Stimulated activated CD4-positive, alpha-beta T cell treated with anti-CD3 and anti-CD28 coated beads, TNF-alpha, amount 100 ng/mL, for 1 hour (primary cell): ENCODE measurements at places on chromosomes 11 and 22.

GRCh38 chr11:119081682-119082260, 2.9 kb upstream of the HMBS start:
- DNase-seq: no peak

DNA sequence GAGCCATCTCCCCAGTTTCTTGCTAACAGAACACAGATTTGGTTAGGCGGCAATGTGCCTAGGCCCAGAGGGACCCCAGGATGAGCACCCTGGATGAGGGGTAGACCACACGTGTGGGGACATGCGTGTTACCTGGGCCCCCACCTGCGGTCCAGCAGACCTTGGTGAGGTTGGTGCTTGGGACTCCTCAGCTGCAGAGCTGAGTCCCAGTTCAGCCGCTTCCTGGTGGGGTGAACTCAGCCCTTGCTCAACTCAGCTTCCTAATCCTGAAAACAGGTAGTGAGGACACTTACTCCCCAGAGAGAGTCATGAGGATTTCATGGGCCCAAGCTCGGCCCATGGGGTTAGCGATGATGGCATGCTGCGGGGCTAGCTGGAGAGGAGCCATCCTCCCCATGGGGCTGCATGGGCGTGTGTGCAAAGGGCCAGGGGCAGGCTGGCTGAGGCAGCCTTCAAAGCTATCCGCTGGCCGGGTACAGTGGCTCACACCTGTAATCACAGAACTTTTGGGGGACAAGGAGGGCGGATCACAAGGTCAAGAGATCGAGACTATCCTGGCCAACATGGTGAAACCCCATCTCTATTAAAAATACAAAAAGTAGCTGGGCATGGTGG, 46.9 kb upstream of the SHISAL1 start:
- no peak for DNase-seq

- no peak for DNase-seq
Measured at GRCh38 chr11:34674038-34674437, 53.1 kb downstream of the EHF start.

DNA sequence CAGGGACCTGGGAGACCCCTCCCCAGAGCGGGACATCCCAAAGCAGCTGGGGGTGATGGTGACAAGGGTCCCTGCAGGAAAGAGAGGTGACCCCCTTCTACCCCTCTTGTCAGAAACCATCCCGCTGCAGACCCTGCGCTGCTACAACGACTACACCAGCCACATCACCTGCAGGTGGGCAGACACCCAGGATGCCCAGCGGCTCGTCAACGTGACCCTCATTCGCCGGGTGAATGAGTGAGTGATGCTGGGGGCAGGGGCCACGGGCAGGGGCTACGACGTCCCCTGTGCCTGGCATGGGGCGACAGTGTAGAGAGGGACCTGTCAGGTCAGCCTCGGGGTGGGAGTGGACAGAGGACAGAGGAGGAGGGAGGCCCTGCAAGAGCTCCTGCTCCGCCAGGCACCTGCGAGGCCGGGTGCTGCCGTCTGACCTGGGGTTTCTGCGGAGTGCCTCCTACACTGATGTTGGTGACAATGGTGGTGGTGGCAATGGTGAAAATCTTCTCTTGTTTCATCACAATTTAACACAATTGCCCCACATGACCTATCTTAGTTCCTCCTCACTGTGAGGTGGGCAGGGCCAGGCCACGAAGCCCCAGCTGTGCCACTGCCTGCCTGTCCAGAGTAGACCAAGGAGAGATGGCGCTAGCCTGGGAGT, 9.8 kb downstream of the CSF2RB start:
- no peak for DNase-seq

GRCh38 chr22:31650391-31650790, 11.6 kb downstream of the PISD start:
- no peak for DNase-seq

GRCh38 chr11:132228746-132229325, 858.4 kb downstream of the NTM start:
- DNase-seq: no peak

GRCh38 chr22:30970356-30970746, 1.3 kb downstream of the TUG1 start:
- no peak for DNase-seq

DNA sequence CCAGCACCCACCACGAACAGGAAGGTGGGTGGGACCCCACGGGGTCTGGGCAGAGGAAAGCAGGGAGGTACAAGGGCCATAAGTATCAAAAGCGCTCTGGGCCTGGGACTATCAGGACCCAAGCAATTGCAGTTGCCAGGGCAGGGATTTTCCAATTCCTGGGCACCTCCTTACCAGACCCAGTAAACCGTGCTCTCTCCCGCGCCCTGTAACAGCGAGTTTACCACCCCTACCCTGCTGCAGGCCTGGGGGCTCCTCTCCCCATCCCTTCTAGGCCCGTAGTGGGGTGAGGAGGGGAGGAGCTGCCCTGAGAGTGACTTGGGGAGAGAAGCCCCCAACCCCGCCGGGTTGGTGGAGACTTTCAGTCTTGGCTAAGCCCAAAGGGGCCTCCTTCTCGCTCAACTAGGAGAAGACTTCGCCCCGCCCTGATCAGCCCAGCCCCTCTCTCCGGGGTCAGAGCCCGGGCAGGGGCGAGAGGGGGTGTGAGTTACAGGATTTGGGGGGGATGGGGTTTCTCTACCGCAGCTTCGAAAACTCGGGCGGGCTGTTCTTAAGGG, 5.4 kb downstream of the PAX6 start:
- DNase-seq: no peak

DNA sequence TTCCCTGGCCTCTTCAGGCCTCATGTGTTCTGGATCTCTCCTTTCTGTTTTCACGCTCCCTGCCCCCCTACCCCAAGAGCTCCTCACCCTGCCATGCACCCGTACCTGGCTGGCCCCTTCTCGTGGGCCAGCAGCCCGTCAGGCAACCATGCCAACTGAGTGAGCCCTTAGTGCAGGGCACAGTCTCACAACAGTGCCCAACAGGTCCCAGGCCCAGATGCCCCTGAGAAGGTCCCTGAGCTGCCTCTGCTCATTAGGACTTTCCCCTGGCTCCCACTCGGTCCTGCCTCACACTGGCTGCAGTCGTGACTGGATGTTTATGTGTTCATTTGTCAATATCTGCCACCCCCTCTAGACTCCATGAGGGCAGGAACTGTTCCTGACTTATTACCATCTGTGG, 44.8 kb upstream of the IGSF9B start:
- DNase-seq: no peak

DNA sequence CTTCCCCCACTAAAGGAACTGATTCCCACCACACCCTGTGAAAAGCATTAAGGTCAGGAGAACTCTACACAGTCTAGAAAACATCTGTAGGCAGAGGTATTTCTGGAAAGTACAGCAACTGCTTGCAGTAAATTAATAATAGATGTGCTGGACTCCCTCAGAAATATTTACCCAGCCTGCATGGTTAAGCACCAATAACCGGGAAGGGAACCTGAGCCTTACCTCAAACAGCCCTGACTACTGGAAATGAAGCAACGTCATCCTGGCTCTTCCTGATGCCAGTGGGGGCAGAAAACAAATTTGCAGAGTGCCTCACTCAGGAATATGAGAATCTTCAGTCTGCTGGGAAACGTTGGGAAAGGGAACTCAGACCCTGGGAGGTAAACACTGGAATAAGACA, 318.1 kb downstream of the TENM4 start:
- no peak for DNase-seq

DNA sequence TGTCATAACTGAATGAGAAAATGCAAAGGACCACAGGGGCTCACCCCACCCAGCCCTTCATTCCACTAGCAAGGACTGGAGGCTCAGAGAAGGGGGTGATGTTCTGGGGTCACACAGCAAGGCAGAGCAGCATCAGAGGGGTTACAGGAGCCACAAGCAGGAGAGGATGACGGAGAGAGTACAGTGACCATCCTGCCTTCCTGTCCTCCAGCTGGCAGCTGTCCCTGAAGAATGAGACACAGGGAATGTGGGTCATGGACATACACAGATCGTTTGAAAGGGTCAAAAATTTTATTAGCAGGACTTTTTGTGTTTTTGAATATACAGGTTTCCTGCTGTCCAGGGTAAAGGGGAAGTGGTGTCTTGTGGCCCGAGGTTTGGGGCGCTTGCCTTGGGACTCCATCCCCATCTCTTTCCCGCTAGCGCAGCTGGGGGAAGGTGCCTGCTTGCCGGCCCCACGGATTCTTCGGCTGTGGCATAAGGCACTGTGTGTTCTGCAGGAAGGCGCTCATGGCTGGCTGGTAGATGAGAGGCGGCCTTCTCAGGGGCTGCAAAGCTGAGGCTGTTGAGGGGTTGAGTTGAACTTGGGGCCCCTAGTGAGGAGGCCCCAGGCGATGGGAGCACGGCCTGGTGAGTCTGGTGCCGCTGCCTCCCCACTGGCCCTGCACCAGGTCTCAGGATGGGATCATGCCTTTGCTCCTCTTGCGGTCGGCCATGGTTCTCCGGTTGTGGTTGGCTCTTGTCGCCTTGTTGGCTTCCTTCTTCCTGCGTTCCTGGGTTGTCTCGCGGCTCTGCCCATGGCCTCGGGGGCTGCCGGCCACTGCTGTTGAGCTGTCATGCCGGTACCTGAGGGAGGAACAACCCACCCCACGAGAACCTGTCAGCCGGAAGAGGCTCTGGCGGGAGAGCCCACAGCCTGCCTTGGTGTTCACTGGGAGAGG, 21.4 kb downstream of the UQCR10 start:
- no peak for DNase-seq

DNA sequence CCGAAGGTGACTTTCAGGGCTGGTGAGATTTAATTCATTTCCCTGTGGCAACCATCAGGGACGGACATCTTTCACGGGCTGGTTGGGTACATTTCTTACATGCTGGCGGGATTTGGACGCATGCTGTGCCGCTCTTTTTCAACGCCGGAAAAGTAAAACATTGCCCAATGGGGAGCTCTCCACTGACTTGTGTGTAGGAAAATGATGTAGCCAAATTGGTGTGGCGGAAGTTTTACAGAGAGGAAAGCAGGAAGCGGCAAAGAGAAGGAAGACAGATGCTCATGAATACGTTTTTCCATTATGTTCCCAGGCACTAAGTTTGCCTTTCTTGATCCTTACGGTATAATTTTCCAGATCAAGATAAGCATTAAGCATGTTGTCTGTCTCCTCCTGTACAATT, 375.8 kb downstream of the NTM start:
- DNase-seq: no peak

DNA sequence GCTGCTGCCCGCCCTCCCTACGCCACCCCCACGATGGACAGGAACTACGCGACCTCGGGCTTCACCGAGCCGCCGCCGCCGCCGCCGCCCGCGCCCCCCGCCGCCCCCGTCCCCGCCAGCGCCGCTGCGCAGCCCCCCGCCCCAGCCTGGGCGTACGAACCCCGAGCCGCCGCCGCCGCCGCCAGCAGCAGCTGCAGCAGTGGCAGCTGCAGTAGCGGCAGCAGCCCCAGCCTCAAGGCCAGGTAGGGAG, 407 bp downstream of the QSER1 start:
- DNase-seq: no peak

DNA sequence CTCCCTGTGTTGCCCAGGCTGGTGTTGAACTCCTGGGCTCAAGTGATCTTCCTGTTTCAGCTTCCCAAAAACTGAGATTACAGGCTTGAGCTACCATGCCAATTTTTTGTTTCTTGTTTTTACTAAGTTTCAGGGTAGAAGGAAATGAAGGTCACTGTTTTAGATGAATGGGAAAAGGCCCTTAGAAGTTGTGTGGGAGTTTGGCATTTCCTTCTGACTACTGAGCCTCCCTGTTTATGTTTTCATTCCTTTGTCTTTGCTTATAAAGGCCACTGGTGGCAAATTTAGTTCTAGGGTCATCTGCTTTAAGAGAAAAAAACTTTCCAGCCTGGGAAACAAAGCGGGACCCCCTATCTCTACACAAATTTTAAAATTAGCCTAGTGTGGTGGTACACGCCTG, 22.1 kb downstream of the SRPRA start:
- DNase-seq: no peak

GRCh38 chr11:35967042-35967441, 23.2 kb downstream of the LDLRAD3 start:
- no peak for DNase-seq

- no peak for DNase-seq
Measured at GRCh38 chr11:57131080-57131790, 50.5 kb upstream of the LRRC55 start.

DNA sequence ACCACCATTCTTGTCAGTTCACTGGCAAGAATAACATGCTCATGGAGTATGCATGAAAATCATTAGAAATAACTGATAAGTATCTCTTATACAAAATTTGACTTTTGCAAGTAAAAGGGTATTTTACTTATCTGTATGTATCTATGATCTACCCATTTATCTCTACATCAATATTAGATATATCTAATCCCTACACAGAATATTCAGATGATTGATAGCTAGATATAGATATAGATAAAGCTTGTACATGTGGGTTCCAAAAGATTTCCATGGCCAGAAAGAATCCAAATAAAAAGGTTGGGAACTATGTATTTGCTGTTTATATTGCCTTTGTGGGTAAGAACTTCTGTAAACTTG, 185.5 kb downstream of the MAML2 start:
- DNase-seq: no peak

- no peak for DNase-seq
Measured at GRCh38 chr22:29158546-29158945, 47.1 kb upstream of the EMID1 start.

DNA sequence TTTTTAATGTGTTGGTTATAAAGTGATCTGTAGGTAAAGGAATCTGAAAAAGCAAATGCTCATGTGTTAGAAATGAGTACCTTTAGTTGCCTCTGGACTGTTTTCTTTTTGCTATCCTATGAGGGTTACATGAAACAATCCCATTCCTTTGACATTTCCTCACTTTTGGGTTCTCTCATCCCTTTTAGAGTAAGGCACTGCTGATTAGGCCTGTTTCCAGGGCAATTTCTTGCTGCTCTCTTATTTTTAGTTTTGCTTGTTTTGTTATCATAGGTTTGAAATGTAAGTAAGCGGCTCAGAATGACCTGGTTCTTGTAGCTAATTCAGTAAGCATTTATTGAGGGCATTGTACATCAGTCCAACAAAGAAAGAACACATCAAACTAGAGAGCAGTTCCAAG, 138.9 kb downstream of the DDX10 start:
- no peak for DNase-seq

DNA sequence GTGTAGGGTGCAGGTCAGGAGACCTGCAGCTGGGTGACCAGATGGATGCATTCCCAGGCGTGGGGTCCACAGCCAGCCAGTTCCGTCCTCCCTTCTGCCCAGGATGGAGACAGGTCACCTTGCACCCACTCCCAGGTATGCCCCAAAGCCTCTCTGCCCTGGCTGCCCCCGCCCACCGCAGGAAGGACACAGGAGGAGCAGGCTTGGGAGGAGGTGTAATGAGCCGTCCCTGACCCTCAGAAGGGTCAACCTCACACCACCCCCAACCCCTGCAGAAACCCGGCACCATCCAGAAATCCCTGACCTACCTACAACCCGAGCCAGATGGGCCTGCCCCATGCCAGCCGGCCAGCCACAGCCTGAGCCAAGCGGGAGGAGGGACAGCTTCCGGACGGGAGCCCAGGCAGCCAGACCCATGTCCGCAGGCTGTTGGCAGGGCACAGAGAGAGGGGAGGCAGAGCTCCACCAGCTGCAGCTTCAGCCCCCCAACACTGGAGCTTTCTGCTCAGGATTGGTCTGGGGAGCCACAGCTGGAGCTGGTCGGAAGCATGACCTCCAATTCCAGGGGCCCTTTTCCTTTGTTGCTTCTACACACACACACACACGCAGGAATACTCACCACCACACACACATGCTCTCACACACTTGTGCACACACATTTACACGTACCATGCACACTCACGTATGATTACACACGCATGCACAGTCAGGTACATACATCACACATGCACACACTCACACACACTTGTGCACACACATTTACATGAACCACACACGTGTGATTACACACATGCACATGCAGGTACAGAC, 5.3 kb downstream of the IFITM10 start:
- no peak for DNase-seq

GRCh38 chr22:36916034-36916433, 2.6 kb downstream of the CSF2RB start:
- no peak for DNase-seq
